ENCODE measurements at places on chromosomes 12 and 14. TPM values are rescaled to one million over a fixed set of nuclear protein-coding genes. Genes with fewer than 3 reads are reported as not detected.

The DPPA3 gene
- not detected for polyA plus RNA-seq

The NKX2-8 gene
- not detected for polyA plus RNA-seq

DNA sequence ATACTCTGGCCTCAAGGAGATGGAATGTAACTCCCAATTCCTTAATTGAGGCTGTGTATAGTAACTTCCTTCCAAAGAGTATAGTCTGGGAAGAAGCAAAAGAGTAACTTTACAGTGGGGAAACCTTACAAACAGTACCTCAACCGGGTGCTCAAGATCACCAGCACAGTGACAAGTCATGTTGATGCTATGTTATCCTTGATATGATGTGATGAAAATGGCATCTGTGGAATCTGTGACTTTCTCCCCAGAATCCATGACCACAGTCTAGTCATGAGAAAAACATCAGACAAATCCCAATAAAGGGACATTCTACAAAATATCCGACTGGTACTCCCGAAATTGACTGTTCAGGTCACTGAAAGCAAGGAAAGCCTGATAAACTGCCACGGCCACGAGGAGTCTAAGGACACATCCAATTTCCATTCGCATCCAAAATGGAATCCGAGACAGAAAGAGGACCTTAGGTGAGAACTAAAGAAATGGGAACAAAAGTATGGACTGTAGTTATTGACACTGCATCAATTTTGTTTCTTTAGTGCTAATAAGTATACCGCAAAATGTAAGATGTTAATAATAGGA, 97.3 kb upstream of the FRMD6 start:
- no peak for DNase-seq

The TMEM106C gene
- 56.8 TPM for polyA plus RNA-seq
